ENCODE measurements at places on chromosomes 16 and 17.
A peak's percentile ranks its signal among the peaks of the same experiment; 100 is the strongest.

DNA sequence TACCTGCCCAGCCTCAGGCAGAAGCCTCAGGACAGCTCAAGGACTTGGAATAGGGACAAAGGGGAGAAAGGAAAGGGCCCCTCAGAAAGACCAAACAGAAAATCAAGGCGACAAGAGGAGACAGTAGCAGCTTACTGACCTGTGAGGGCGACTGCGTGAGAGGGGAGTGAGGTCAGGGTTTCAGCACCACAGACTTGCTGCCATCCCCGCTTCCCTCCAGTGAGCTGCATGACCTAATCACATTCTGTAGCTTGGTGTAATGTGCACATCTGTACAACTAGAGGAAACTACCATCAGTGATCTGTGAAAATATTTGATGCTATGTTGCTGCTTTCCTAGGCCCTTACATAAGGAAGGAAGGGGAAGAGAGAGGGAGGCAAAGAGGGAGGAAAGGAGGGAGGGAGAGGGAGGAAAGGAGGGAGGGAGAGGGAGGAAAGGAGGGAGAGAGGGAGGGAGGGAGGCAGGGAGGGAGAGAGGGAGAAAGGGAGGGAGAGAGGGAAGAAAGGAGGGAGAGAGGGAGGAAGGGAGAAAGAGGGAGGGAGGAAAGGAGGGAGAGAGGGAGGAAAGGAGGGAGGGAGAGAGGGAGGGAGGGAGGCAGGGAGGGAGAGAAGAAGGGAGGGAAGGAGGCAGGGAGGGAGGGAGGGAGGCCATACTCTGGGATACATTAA lies 404.9 kb upstream of the CDH5 start:
- no peak for DNase-seq

- no peak for DNase-seq
These were observed 64.8 kb upstream of the DOC2B start for GRCh38 chr17:246226-246625.

DNA sequence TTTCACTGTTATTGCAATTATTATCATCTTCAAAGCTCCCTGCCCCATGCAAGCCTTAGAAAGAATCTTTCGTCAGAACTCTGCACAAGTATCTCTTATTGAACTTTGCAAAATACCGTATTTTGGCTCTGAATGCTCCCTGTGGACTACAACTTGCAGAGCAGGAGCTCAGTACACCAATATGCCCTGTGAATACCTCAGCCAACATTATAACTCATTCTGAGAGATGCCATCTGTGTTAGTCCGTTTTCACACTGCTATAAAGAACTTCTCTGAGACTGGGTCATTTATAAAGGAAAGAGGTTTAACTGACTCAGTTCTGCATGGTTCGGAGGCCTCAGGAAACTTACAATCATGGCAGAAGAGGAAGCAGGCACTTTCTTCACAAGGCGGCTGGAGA lies 87.2 kb upstream of the XYLT1 start:
- no peak for DNase-seq

DNA sequence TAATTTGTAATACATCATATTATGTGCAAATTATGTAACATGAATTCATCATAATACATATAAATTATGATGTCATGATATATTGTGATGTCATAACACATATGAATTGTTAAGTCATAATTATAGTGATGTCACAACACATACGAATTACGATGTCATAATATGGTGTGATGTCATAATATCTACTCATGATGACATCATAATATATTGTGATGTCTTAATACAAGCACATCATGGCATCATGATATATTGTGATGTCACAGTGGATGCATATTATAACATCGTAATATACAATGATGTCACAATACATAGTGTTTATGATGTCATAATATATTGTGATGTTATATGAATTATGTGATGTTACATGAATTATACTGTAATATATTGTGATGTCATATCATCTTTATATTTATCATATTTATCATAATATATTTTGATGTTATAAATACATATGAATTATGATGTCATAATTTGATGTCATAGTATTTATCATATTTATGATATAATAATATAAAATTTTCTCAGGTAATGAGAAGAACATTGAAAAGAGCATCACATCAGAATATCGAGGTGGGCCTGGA lies 1793.0 kb downstream of the TP53TG3F start:
- no peak for DNase-seq

GRCh38 chr17:27977751-27978688 lies 64.5 kb upstream of the NLK start:
- no peak for DNase-seq

GRCh38 chr17:56891751-56892150 lies 22.1 kb downstream of the TRIM25 start:
- peak; percentile 45 for DNase-seq

DNA sequence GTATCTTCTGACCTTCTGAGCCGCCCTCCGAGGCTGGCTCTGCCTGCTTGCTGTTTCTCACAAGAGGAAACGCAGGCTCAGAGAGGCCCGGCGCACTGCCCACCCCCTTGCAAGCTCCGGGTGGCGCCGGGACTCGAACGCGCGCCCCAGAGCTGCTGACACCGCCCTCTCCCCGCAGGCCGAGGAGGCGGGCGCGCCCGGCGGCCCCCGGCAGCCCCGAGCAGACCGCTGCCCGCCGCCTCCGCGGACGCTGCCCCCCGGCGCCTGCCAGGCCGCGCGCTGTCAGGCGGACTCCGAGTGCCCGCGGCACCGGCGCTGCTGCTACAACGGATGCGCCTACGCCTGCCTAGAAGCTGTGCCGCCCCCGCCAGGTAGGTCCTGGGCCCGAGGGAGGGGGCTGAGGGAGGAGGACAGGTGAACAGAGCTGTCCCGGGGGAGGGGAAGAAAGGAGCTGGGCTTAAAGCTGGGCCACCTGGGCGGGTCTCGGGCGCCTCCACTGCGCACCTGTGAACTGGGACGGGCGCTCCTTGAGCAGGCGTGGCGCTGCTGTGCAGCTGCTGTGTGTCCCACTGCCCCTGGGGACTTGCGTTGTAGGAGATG lies 18.2 kb downstream of the WFDC1 start:
- no peak for DNase-seq

DNA sequence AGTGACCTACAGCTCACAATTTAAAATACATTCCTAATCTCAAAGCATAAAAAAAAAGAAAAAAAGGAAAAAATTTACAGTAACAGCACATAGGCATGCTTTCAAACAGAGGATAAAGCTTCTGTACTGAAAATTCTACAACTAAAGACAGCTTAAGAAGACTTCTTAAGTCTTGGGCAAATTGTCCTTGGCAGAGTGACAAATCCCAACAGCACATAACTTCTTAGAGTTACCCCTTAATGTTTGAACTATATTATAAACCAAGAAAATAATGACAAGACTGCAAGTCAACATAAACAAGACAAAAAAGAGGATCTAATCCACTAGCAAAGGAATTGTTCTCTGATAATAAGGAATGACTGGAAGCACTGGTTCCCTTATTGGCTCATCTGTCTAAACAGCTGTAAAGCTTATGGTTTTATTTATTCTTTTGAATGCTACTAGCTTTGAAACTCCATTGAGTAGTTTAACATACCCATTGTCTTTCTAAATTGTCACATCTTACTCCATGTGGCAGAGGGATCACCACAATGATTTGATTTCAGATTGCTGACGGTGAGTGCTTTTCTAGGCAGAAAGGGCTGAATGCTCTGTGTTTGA lies 1576.8 kb upstream of the GOT2 start:
- DNase-seq: no peak

- no peak for DNase-seq
These were observed 3.5 kb downstream of the SOCS1 start for GRCh38 chr16:11252482-11252931.

DNA sequence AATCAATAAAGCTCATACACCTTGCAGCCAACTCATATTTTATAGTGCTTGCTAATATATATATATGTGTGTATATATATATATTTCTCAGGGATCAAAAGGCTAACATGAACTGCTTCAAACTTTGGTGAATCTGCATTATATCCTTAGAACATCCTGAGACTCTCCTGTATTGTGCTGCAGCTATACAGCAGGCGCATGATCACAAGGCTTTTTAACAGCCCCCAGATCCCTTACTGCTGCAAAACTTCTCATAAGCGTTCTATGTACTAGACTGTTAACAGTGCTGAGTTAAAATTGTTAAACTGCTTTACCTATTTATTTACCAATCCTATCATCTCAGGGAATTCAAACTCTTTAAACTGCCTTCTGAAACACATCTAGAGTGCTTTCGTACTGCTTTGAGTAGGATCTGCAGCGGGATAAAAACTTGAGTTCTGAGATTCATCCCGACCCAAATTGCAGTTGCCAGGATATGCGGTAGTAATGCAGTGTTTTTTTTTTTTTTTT lies 1.3 kb downstream of the GPATCH8 start:
- no peak for DNase-seq

- no peak for DNase-seq
These were observed 1.9 kb downstream of the HS3ST3A1 start for GRCh38 chr17:13599864-13600263.

- no peak for DNase-seq
These were observed 412.3 kb downstream of the MAF start for GRCh38 chr16:79188115-79188738.

GRCh38 chr16:13084331-13084730 lies 182.9 kb downstream of the SHISA9 start:
- DNase-seq: no peak

GRCh38 chr17:75614556-75615270 lies 18.5 kb upstream of the SMIM5 start:
- no peak for DNase-seq

- DNase-seq: no peak
These were observed 32.9 kb downstream of the BAHCC1 start for GRCh38 chr17:81428121-81428515.

- DNase-seq: no peak
These were observed 4.9 kb upstream of the ANKFN1 start for GRCh38 chr17:56148333-56148732.

- DNase-seq: no peak
These were observed 9.6 kb upstream of the WNT9B start for GRCh38 chr17:46841561-46842379.

DNA sequence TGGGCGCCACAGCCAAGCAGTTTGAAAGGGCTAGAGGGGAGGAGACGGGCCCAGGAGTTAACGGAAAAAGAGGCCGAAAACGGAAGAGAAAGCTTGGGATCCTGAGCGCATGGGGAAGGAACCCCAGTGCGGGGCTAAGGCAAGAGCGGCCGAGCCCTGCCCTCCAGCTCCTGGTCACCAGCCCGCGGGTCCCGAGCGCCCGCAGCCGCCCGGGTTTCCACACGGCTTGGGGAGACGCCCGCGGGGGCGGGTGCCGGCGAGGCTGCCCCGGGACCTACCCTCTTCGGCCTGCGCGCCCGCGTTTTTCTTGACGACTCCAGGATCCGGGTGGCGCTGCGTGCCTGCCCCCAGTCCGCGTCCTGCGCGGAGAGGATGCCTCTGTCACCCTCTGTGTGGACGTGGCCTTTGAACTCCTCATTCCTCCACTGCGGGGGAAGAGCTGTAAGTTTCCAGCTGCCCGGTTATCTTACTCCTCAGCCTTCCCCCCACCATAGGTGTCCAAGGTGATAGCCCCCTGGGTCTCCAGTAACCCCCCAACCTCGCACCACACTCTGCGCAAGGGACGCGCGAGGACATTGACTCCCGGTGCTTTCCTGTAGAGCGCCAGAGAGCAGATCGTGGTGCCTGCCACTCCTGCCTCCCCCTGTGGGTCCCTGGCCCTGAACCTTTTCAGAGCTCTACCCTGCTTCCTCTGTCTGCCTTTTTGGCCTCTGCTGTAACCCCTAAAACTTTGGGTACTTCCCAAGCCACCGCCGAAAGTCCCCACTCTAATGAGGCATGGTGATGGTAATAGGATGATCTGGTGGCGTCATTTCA lies 1.7 kb upstream of the CDH11 start:
- no peak for DNase-seq

- DNase-seq: no peak
These were observed 26.1 kb downstream of the PRKCB start for GRCh38 chr16:23861874-23862273.

GRCh38 chr17:63019138-63019873 lies 53.3 kb downstream of the TANC2 start:
- no peak for DNase-seq

DNA sequence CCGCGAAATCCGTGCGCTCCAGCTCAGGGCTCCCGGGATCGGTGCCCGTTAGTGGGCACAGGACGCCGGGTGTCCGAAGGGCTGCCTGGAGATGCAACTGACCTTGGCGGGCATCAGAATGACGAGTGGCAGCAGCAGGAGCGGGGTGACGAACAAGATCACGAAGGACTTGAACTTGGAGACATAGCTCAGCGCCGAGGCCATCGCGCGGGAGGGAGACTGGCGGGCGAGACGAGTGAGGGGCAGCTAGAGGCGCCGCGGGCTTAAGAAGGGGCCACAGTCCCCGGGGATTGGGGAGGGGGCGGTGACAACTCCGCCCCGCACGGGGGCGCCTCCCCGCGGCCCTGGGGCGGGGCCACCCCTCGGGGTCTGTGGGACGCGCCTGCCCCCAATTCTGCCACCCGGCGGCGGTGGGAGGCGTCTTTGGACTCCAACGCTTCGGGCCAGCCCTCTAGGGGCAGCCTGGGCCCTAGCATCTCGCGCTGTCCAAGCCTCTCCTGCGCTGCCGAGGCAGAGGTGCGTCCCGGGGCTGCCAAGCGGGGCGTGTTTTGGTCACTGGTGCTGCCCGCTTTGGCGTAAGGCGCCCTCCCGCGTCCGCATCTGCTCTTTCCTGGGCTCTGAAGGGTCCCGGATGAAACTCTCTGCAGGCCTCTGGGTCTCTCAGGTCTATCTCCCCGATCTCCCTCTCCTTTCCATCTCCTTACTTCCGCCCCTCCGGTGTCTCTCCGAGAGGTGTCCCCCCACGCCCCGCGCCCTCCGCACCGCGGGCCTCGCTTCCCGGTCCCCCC lies at the start of gene SLC13A5:
SLC13A5 (minus strand) TSS at position 240 of the 788 bp plus-strand sequence; CDS start at position 204, 36 bp downstream.
- DNase-seq: no peak

DNA sequence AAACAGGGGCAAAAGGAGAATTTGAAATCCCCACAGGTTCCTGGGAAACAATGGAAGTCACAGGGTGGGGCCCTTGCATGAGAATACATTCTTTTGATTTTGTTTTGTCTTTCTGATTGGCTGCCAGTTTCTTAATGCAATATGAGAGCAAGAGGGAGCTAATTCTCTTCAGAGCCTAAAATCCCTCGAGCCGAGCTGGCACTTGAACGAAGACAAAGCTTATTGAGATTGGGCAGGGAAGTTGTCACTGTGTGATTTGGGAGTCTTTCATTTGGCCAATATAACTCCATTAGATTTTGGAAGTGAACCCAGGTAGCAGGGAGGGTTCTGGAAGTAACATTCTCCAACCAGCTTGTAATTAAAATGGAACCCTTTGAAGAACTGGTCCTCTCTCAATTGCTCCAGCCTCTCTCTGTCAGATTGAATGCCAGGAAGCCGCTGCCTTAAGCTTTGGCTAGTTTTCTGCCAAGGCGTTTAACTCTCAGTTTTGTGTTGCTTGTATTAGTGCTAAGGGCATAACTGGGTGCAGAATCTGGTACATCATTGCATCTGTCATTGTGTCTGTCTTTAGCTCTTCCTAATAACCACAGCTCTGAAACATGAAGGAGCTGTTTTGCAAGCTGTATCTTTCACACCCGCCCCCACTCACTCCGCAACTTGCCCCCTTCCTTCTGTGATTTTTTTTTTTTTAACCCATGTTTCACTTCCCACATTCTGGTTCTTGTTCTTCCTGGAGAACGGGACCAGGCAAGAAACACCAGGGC lies 272.0 kb downstream of the MAF start:
- DNase-seq: no peak

- DNase-seq: no peak
These were observed 2.8 kb downstream of the PKMYT1 start for GRCh38 chr16:2977440-2977839.
